Hematopoietic multipotent progenitor cell treated with erythropoietin and hydrocortisone succinate and interleukin-3 and kit ligand, for 8 days (in vitro differentiated cells): ENCODE measurements at places on chromosomes 7 and 10.

- DNase-seq, result no peak
Observed at GRCh38 chr10:72329290-72330068, 25.2 kb downstream of the DNAJB12 start.

DNA sequence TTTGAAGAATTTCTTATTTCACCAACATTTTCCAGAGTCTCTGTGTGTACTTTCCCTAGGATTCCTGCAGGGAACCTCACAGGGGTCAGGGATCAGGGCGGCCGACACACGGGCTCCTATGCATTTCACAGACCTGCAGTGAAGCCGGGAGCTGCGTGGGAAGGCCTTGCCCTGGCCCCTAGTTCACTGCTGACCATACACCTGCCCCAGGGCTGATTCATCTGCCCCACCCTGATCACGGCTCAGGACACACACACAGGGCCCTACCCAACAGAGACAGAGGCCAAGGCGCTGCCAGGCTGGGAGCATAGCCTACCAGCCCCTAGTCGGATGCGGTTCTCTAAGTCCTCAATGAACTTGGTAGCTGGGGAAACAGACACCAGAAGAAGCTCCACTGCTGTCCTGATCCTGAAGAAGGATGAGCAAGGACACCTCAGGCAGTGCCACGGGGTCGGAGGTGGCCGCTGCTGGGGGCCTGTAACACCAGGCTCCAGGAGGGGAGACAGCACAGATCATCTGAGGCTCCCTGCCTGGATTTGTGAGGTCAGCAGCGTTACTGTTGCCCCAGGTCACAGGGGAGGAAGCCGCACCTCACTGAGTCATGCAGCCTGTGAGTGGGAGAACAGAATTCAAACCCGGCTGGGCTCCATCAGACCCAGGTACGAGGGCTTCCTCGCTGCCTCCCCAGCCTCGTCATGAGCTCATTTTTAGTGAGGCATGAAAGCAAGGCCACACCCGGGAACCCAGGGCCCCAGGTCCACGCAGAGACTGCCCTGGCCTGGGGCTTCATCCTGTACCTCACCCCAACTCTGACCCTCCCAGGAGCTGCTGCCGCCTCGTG, 278.8 kb upstream of the PPP2R2D start:
- DNase-seq, result no peak

DNA sequence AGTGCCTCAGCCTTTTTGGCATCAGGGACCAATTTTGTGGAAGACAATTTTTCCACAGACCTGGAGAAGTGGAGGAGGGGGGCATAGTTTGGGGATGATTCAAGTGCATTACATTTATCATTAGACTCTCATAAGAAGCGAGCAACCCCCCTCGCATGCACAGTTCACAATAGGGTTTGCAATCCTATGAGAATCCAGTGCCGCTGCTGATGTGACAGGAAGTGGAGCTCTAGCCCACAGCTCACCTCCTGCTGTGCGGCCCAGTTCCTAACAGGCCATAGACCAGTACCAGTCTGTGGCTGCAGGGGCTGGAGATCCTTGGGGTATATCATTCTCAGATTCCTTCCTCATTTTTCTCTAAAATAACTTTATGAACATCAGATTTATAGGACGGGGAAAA, 50.8 kb downstream of the ATAD1 start:
- no peak for DNase-seq

DNA sequence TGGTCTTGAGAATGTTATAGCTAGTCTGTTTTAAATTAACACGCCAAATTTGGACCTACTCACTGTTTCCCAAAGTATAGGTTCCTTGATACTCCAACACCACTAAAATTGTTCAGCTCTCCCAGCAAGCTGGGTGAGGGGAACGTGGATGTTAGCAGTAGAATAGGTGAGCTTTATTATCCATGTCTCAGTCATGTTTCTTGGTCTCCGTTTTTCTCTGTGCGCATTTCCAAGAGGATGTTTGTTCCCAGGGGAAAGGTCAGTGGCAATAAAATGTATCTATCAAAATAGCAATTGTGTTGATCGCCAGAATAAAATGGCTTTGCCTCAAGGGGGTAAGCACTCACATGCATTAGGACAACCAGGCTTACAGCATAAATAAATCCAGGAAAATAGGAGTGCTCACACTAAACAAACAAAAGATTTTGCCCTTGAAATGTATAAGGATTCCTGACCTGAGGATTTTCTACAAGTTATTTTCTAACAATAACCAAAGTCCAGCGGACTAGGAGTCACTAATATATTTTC, 187.0 kb upstream of the C7orf33 start:
- DNase-seq, result no peak

GRCh38 chr7:51060536-51060935, 256.1 kb downstream of the COBL start:
- DNase-seq, result peak; percentile 23

GRCh38 chr7:39603924-39604323, 19.4 kb upstream of the RALA start:
- DNase-seq, result no peak

- DNase-seq, result peak; percentile 61
Observed at GRCh38 chr7:94510582-94511496, 1.2 kb downstream of the CASD1 start.

- DNase-seq, result no peak
Observed at GRCh38 chr10:131998845-131999681, 17.3 kb upstream of the BNIP3 start.

GRCh38 chr7:156897673-156898072, 4.7 kb upstream of the LMBR1 start:
- no peak for DNase-seq

DNA sequence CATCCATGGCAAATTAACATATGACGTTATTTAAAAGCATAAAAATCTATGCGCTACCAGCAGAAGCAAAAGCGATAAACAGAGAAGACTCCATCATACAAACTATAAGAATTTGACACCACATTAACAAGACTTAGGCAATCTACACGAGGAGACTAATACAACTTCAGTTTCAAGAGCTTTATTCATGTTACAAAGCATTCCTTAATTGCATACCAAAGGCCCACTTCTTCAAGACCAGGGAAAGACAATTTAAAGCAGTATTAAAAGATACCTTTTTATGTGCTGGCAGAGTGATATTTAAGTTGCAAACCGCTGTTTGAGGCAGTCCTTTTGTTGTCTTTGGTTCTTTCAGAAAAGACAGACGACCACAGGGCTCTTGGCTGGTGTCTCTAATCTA, 176.0 kb upstream of the CCDC6 start:
- no peak for DNase-seq
